ENCODE measurements at places on chromosomes 6 and 20. TPM values are rescaled to one million over a fixed set of nuclear protein-coding genes. Genes with fewer than 3 reads are reported as not detected.

- no peak for DNase-seq
Measured at GRCh38 chr6:108497883-108498282, 62.8 kb upstream of the FOXO3 start.

- DNase-seq = no peak
Measured at GRCh38 chr20:13402171-13402760, 181.2 kb downstream of the ISM1 start.

DNA sequence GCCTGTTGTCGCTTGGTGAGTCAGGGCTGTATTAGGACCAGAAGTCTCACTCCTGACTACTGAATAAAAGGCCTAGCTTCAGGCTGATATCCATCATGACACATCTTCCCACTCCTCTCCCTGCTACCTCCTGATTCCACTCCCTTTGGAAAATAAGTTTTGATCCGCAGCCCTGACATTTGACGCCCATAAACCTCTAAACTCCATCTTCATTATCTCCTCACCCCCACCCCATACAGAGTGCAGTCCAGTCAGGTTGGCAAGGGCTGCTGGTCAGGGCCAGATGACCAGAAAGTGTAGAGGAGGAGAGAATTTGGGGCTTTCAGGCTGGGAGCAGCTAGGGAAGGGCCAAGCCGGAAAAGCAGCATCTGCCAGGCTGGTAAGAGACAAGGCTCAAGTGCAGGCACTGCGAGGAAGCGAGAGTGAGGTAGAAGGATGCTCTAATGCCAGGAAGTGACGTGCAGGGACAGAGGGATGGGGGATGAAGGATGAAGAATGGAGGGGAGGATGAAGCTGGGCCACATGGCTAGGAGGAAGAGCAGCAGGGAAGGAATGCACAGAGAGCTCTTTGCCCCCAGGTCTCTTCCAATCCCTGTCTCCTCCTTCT lies 1.2 kb downstream of the GGT7 start:
- DNase-seq = no peak

DNA sequence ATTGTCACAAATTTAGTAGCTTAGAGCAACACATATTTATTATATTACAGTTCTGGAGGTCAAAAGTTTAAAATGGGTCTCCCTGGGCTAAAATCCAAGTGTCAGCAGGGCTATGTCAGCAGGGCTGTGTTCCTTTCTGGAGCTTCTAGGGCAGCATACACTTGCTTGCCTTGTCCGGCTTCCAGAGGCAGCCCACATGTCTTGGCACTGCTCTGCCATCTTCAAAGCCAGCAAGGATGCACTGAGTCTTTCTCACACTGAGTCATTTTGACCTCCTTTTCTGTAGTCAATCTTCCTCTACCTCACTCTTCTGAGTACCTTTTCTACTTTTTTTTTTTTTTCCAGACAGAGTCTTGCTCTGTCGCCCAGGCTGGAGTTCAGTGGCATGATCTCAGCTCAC lies 39.0 kb downstream of the ADGRF4 start:
- no peak for DNase-seq

GRCh38 chr6:163706500-163707087 lies 292.1 kb downstream of the QKI start:
- no peak for DNase-seq

DNA sequence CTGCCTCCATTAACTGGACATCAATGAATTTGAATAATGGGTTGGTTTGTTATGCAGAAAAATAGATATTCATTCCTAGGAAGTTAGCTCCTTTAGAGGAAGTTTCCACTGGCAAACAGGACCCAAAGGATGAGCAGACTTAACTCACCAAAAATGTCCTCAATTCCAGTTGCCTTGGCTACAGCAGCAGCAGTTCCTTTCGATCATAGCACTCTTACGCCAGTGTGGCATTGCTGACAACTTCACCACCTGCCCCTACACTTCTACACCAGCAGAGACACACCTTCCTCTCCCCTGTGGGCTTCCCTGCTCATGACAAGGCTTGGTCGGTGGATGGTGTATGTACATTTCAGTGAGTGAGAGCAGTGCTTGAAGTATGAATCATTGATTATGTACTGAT lies 532.8 kb downstream of the QKI start:
- DNase-seq = no peak

- DNase-seq = no peak
Measured at GRCh38 chr20:47620808-47621805, 119.4 kb downstream of the NCOA3 start.

GRCh38 chr20:8782804-8783203 lies 286.1 kb upstream of the PLCB4 start:
- no peak for DNase-seq

- DNase-seq = no peak
Measured at GRCh38 chr6:23435126-23435525, 690.9 kb upstream of the NRSN1 start.

DNA sequence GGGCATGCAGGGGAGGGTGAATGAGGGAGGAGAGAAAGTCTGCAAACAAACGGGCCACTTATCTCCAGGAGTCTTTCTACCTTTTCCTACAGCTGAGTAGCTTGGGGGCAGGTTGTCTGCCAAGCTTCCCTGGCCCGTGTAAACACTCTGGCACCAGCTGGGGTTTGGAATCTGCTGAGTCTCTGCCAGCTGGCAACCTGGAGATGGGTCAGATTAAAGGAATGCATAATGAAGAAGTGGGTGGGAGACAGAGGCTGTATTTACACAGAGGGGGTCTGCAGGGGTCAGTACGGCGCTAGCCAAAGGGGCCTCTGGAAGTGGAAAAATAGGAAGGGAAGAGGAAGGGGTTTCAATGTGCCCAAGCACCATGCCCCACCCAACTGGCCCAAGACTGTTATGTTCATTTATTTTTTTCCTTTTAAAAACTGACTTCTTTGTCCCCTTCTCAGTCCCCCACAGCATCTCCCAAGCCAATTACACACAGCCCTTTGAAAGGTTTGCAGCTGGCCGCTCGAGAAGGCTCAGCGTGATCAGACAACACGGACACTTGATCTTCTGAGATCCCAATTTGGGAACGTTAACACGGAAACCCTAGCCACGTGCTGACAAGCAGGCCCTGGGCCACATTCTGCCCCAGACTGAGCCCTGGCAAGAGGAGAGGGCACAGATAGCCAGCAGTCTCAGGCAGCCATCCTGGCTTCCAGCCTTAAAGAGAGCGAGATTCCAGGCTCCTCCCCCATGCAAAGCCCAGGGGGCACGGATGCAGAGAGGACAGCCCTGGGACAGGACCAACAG lies 25.2 kb downstream of the TRAM2 start:
- peak; percentile 84 for DNase-seq

DNA sequence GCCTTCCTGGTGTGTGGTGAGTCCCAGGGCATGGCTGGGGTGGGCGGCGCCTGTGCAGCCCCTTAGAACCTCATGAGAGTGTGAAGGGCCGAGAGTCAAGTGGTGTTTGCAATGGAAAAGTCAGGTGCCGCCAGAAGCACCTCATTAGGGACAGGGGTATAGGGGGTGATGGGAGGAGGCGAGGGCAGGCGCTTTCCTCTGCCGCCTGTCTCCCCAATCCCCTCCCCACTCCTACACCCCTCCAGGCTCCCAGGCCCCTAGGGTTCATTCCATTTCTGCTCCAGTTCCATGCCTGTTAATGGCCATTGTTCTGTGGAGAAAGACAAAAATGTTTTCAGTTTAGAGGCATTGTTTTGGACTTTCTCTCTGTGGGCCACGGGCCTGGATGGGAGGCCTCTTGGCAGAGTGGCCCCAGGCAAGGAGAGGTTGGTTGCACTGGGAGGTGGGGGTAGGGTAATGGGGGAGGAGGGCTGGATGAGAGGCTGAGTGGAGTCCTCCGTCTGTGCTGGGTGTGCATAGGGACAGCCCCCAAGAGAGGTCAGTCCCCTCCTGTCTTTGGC lies 21.4 kb upstream of the SCUBE3 start:
- DNase-seq = no peak

GRCh38 chr20:63580796-63581461 lies 6.9 kb upstream of the HELZ2 start:
- peak; percentile 44 for DNase-seq

DNA sequence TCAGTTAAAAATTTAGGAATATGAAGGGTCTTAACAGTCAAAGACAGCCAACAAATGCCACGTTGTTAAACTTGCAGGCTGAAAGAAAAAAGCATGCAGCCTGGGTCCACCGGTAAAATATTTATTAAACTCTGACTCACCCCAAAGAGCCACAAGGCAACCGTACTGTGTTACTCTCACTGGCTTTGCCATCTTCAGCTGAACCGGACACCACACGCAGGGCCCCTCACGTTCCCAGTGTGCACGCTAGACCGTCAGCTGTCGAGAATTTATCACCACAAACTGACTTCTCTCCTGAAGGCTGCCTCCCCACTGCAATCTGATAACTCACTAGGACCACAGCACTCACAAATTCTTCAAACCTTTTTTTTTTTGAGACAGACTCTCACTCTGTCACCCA lies 30.7 kb downstream of the HUS1B start:
- DNase-seq = no peak

- no peak for DNase-seq
Measured at GRCh38 chr6:113680301-113680700, 176.8 kb upstream of the MARCKS start.

Gene HSF2
- 7.8 TPM for total RNA-seq

Gene HEY2
- total RNA-seq = 2.6 TPM

Gene SCRT2
- not detected for total RNA-seq

Gene TBX18
- total RNA-seq = 2.0 TPM

Gene ZBTB46
- total RNA-seq = 5.4 TPM

Gene COL21A1
- 4.2 TPM for total RNA-seq

Gene NELFCD
- total RNA-seq = 45.9 TPM
